ENCODE measurements at places on chromosomes 13 and 19.

- DNase-seq: peak; percentile 62
Observed at GRCh38 chr19:45691516-45692186, at the start of gene SNRPD2. Gene SNRPD2, minus strand, starts transcription at chr19:45691953. Its CDS starts 65 bp downstream, at chr19:45691888.

DNA sequence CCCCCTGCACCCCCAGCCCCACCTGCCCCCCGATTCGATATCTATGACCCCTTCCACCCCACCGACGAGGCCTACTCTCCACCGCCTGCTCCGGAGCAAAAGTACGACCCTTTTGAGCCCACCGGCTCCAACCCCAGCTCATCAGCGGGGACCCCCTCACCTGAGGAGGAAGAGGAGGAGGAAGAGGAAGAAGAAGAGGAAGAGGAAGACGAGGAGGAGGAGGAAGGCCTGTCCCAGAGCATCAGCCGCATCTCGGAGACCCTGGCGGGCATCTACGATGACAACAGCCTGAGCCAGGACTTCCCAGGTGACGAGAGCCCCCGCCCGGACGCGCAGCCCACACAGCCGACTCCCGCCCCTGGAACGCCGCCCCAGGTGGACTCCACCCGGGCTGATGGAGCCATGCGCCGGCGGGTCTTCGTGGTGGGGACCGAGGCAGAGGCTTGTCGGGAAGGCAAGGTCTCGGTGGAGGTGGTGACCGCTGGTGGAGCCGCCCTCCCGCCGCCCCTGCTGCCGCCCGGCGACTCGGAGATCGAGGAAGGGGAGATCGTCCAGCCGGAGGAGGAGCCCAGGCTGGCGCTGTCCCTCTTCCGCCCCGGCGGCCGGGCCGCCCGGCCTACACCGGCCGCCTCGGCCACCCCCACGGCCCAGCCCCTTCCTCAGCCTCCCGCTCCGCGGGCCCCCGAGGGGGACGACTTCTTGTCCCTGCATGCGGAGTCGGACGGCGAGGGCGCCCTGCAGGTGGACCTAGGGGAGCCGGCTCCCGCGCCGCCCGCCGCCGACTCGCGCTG, 9.2 kb downstream of the SCAF1 start:
- no peak for DNase-seq

DNA sequence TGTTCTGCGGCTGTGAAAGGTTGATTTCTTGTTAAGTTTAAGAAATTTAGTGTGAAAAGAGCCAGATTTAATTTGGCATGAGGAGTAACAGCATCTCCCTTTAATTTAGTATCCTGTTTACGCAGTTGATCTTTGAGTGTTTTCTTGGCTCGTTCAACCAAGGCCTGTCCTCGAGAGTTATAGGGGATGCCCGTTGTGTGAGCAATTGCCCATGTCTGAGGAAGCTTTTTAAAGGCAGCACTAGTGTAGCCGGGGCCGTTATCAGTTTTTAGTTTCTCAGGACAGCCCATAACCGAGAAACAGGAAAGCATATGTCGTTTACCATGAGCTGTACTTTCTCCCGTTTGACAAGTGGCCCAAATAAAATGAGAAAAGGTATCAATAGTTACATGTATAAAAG, 47.5 kb upstream of the ZNF43 start:
- no peak for DNase-seq

GRCh38 chr13:109214393-109214792, 572.0 kb downstream of the IRS2 start:
- no peak for DNase-seq

DNA sequence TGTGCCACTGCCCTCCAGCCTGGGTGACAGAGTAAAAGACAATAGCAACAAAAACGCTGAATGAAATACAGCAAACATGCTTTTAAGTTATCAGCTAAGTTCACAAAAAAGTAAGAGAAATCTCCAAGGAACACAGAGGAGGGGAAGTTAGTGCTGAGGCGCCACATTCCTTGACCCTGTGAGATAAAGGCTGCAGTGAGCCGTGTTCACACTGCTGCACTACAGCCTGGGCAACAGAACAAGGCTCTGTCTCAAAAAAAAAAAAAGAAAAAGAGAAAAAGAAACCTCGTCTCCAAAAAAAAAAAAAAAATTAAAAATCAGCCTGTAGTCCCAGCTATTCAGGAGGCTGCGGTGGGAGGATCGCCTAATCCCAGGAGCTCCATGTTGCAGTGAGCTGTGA, 16.3 kb upstream of the DOCK6 start:
- DNase-seq: no peak

DNA sequence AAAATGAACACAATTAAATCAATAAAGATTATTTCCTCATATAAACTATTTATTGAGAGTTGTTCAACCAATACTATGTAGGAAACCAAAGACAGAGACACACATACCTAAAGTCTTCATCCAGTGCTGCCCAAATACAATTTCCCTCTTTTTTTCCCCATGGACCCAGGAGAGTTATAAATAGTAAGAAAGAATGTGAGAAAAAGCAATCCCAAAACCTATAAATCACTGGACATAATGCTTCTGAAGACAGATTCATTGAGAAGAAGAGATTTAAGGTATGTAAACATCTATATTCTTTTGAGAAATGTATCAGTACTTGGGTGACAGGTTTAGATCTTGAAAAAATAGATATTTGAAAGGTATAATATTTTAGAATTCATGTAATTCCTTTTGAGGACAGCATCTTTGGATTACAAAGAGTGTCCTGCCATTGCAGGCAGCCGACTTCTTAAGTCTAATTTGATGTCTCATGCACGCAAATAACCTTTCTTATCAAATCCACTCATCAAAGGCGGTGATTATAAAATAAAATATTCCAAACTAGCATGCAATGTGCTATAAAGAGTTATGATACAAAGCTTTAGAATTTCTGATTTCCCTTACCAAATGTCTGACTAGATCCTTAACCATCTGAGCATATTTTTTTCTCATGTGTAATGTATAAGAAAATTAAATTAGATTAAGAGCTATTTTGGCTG, 739.4 kb downstream of the LIG4 start:
- DNase-seq: no peak

- peak; percentile 97 for DNase-seq
Observed at GRCh38 chr19:19776206-19777008, 43.5 kb upstream of the ZNF14 start.

DNA sequence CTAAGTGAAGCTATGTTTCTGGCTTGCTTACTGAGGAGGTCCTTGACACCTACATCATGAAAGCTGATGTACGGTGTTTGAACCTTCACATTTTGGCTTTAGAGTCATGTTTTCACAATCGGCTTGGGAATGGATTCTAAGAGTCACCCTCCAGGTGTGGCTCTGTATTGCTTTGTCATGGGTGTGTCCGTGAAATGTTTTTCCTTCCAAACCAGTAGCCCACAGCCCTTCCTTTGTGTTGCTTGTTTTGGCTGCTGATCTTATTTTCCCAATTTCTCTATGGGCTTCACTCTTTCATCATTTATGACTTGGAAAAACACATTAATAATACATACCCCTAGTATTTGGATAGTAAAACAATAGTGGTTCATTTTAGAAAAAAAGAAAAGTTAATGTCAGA, 240.6 kb downstream of the GGACT start:
- DNase-seq: no peak

DNA sequence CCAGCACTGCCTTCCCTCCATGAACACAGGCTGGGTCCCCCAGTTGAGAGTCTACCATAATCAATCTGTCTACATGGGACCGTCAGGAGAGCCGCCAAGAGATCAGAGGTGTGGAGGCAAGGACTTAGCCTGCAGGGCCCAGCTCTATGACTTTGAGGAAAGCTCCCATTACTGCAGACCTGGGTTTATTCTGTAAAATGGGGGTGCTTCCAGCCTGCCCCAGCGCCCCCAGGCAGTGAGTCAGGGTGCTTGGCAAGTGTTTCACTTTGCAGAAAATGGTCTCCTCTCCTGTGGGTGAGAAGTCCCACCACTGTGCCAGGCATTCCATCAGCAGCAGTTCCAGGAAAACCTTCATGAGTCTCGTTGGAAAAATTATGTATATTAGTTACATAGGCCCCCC, 75.5 kb upstream of the VSTM2B start:
- DNase-seq: no peak
